NAMALWA (cell line): ENCODE measurements at places on chromosomes 16 and 17.

GRCh38 chr17:82380860-82381702 is 9.5 kb downstream of the UTS2R start:
- no peak for DNase-seq

- no peak for DNase-seq
Observed at GRCh38 chr17:38330941-38331411, 12.8 kb downstream of the GPR179 start.

GRCh38 chr17:79811011-79811867 is 14.4 kb upstream of the CBX8 start:
- DNase-seq, result peak; percentile 72

- no peak for DNase-seq
Observed at GRCh38 chr16:57863434-57864160, 61.3 kb upstream of the KIFC3 start.

DNA sequence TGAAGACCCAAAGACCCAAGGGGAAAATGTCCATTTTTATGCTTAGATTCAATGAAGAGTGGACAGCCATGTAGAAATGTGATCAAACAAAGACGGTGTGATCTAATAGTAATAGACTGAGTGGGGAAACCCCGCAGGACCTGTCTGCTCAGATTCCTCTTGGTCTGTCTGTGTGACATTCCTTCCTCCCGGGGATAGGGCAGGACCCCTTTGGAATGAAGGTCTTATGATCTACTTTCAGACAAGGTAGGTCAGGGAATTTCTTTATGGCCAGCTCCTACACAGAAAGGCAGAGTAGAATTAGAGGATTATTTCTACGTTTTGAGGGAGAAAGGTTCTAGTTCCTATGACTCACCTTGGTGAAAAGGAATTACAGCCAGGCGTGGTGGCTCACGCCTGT is 267.6 kb downstream of the STX8 start:
- DNase-seq, result no peak

- no peak for DNase-seq
Observed at GRCh38 chr16:88680554-88681083, 5.7 kb downstream of the SNAI3 start.

GRCh38 chr17:596763-597644 is 117.6 kb downstream of the VPS53 start:
- DNase-seq, result no peak

DNA sequence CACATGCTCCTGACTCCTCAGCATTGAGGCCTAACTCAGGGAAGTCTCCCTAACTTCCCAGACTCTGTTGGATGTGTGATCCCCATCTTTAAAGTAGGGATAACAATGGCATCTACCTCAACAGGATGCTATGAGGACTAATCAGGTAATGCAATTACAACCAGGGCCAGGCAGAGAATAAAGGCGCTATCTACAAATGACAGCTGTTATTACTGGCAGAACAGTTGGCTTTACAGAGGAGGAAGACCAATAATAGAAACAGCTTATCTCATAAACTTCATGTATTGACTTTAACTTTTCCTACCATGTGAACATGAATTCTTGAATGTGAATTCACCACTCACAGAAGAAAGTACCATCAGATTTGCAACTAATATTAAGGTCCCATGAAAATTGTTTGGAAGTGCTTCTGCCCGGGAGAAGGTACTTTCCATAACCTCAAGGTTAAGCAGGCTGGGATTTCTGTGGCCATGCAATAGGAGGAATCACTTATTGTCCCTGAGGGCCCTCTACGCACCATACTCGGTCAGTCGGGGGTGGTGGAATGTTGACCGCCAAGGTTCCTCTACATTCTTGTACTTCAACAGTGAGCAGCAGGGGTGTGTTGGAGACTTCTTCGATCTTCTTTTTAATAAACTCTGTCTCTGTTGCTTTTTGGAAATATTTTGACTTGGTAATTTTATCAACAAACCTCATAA is 22.6 kb upstream of the ERN1 start:
- DNase-seq, result no peak

DNA sequence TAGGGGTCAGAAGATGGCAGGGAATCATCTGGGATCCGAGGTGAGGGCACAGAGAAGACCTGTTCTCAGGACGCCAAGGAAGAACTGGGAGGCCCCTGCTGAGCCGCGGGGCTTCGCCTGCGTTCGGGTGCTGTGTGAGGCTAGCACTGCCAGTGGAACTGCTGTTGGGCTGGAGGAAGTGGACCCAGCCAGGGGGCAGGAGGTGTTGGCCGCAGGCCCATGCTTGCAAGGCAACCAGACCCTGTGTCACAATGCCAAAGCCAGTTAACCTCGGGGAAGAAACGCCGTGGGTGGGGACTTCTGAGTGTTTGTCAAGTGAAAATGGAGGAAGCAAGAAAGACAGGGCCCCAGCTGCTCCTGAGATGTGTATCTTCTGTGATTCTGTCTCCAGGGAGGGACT is 185.5 kb downstream of the LGALS9B start:
- DNase-seq, result no peak

GRCh38 chr17:2707721-2708584 is 3.6 kb downstream of the CLUH start:
- DNase-seq, result no peak

- DNase-seq, result no peak
Observed at GRCh38 chr17:2343421-2343820, 6.1 kb downstream of the SGSM2 start.

GRCh38 chr16:997440-998051 is 16.0 kb downstream of the SOX8 start:
- DNase-seq, result no peak

- peak; percentile 46 for DNase-seq
Observed at GRCh38 chr16:57091975-57092785, at the start of gene CPNE2. Gene CPNE2, plus strand, starts transcription at chr16:57092583. Its CDS starts 18,160 bp downstream, at chr16:57110743.

- DNase-seq, result no peak
Observed at GRCh38 chr16:79697562-79698112, 97.1 kb upstream of the MAF start.

DNA sequence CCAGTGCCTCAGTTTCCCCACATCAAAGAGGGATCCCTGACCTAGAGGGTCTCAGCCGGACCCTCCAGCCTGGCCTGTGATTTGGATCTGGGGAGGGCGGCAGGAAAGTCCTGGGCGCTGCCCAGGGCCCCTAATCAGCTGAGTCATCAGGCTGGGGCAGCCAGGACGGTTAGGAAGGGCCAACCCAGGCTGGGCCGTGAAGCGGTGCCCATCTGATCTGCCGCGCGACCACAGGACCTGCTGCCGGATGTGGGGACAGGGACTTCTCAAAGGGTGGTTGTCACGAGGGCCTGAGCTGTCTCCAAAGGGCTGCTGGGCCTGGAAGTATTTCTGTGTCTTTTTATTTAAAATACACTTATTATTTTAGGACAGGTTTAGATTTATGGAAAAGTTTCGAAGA is 4.4 kb downstream of the TPSAB1 start:
- no peak for DNase-seq

- DNase-seq, result no peak
Observed at GRCh38 chr16:31698901-31699300, 171.2 kb downstream of the AHSP start.

DNA sequence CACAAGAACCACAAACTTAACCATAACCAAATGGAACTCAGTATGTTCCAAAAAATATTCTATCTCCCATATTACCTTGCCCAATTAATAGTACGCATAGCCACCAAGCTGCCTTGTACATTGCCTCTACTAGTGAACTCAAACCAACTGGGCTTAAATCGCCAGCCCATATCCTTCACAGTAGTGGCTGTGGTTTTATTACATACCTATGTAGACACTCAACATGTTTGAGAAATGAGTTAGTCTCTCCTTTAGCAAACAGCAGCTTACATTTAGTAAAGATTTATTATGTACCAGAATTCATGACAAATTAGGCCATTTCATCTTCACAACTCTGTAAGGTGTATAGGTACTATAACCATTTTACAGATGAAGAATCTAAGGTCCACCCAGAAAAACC is 41.4 kb downstream of the GRB2 start:
- DNase-seq, result no peak

GRCh38 chr17:260944-261343 is 79.5 kb upstream of the DOC2B start:
- DNase-seq, result no peak

DNA sequence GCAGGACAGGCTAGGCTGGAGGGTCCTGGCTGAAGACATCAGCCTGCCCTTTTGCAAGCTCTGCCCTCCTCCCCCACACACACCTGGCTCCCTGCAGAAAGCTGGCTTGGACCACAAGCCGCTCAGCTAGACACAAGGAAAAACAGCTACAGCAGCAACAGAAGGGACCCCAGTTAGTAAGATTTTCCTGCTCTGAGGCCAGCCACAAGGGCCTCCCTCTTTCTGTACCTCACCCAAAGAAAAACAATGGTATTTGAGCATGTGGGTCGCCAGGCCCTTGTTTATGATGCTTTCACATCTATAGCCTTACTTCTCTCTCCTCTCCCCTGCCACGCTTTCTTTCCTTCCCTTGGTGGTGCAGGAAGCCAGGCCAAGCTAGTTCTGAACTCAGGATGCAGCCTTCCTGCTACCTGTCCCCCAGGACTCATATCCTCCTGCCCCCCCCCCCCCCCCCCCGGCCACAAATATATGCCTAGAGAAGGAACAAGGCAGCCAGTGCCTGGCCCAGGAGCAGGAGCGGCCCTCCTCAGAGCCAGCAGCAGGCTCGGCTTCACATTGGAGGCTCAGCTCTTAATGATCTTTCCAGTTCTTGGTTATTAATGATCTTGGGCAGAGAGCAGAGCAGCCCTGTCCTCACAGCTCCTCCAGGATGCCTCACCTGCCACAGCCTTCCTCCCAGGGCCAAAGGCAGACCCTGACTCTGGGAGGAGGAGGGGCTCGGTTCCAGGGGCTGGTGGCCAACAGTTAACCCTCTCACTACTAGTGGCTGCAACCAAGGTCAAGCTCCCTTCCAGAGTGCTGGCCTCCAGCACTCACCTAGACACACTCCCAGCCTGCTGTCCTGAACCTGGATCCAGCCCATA is 19.5 kb downstream of the GRIN2C start:
- DNase-seq, result no peak

DNA sequence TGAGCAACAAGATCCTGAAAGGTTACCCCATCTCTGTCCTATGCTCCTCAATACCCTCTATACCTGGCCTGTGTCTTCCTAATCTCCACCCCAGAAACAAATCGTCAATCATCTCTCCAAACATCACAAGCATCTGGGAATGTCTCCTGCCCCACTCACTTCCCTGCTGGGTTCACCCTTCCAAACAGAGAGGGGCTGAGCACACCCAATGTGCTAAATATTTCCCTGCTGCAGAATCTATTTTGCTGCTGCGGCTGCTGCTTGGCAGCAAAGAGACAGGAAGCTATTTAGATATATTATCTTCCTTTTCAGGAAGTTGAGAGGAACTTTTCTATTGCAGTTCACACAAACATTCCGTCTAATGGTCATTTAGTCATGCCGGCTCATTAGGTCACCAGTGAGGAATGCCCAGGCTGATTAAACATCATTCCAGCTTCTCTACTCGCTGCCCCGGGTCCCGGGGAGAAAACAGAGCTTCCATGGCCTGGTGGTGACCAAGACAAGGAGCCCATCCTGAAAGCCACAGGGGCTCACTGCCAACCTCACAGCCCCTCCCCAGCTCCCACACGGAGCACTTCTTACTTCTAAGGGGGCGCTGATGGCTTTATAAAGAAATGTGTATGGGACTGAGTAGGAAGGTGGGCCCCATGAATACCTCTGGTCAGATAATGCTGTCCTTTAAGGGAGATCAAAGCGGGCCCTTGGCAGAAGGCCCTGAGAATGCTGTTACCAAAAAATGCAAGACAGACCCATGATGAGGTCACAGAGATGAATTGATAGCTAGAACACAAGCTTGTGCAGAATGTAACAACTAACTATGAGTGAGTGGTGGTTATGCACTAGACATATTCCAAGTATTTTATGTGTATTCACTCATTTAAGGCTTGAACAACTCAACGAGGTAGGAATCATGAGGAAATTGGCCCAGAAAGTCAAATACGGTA is 218.3 kb downstream of the SOX9 start:
- no peak for DNase-seq

DNA sequence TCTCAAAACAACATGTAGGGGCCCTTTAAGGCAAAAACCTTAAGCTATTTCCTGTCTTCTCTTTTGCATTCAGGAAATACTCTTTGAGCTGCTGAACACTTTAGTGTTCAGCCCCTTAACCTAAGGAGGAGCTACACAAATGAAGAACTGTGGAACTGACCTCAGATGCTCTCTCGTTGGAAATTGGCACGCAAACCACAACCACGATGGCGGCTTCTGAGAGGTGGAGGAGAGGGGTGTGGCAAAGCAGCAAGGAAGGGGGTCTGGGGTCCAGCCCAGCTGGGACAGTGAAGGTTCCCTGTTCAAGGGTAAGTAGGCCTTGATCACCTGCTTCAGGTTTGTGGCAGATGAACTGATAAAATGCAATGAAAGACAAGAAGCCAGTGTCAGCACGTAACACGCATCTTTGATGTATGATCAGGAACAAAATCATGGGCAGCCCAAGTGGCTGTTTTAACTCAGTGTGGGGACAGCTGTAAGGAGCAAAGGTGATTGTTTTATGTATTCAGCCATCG is 291.6 kb upstream of the TNRC6C start:
- peak; percentile 78 for DNase-seq
